ENCODE measurements at places on chromosomes 16 and 17.
A peak's percentile ranks its signal among the peaks of the same experiment; 100 is the strongest.

- DNase-seq = peak; percentile 61
Observed at GRCh38 chr17:7479213-7480088, at the start of gene ZBTB4. TSS of gene ZBTB4 (minus strand) at chr17:7479631. CDS start at chr17:7466801, 12,830 bp downstream.

DNA sequence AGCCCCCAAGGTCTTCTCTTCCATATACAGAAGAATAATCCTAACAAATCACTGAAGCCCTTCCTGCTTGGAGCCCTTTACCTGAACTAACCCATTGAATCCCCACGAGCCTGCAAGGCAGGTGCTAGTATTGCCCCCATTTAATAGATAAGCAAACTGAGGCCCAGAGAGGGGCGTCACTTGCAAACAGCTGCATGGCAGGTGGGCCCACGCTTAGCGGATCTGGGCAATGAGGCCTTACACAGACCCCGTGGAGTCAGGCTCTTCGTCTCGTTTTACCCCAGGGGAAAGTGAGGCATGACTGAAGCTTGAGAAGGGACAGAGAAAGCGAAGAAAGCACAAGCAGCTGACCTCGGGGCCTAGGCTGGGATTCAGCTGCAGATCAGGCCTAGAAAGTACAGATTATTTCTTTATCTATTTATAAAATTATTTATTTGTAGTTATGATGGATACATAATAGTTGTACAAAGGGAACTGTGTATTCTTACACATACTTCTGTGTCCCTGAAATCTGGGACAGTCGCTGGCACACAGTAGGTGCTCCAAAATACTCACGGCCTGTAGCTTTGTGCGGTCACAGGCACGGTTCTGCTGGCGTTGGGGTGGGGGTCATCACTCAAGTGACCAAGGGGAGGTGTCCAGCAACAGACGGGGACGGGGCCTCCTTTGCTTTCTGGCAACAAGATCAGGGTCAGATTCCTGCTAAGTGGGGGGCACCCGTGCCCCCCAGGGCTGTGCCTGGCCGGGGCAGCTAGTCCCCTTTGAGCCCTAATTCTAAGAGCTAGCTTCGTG, 223.2 kb upstream of the GSE1 start:
- DNase-seq = no peak

DNA sequence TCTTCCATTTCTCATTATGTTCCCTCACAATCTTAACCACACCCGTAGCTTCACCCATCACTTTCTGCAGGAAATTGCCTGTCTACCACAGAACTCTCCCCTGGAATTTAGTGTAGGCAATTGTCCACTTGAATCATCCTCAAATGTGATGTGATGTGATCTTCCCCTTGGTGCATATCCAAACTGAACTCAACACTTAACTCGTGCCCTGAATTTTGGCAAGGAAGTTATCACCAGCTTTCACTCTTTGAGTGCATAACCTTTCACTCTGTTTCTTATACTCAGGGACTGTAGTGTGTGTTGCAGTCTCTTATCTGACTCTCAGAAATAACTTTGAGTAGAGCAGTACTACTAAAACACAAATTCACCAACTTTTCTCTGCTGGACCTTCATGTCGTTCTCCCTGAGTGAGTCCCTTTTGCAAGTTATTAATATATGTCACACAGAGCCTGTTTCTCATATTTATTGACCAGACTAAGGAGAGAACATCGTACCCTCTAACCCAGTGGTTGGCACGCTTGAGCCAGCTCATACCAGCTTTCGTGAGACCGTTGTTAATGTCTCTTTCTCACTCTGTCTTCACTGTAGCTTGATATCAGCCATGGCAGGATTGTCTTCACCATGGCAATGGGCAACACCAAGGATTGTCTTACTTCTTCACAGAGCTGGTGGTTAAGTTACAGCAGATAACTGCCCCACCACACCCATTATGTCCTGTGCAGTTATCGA, 558.9 kb upstream of the HSBP1 start:
- DNase-seq = peak; percentile 52

DNA sequence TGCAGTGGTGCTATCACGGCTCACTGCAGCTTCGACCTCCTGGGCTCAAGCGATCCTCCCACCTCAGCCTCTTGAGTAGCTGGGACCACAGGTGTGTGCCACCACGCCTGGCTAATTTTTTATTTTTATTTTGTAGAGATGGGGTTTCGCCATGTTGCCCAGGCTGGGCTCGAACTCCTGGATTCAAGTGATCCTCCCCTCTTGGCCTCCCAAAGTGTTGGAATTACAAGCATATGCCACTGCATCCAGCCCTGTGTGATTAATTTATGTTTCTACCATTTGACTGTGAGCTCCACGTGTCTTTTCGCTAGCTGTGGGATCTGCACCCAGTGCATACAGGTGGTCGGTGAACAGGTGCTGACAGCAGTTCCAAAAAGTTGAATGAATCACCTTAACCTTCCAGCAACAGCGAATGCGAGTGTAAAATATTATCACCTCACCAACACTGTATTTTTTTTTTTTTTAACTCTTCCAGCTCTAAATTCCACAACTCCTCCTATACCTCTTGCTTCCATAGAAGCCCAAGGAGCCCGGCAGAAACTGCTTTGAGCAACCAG, 484 bp upstream of the NUDT7 start:
- no peak for DNase-seq

DNA sequence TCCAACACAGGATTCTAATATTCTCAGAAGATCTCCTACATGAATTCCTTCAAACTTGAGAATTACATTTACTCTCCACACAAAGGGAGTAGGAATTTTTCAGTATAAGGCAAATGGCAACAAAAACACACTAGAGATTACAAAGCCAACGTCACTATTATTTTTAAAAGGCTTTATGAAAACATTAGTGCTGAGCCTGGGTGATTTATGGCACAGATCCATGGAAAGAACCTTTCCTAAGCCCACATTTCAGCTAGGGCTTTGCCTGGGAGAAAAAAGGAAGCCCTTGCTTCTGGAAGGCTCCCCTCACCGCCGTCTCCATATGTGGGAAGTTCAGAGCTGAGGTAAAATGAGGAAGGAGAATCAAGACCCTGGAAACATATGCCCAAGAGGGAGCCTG, 499.4 kb upstream of the HSBP1 start:
- no peak for DNase-seq

Measured in EH (cell line).